Stimulated activated naive CD4-positive, alpha-beta T cell treated with Interleukin-2 at 50 U/mL for 16 hours (primary cell): ENCODE measurements at places on chromosomes 1 and 21.

DNA sequence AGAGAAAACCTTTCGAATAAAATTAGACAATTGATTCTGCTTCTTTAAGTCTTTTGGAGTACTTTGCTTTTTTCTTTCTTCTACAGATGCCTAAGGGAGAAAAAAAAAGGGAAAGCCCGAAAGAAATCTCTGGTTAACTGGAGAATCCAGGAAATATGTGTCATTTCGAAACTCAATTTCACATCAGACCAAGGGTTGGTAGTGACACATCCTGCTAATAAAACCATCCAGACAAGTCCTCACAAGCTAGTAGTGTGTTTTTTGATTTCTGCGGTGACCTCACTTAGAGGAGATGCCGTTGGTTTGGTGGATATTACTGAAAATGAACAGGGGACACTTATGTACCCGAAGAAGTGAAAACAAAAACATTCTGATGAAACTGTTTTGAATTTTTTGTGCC lies 726.5 kb upstream of the ADAMTS5 start:
- DNase-seq: no peak

DNA sequence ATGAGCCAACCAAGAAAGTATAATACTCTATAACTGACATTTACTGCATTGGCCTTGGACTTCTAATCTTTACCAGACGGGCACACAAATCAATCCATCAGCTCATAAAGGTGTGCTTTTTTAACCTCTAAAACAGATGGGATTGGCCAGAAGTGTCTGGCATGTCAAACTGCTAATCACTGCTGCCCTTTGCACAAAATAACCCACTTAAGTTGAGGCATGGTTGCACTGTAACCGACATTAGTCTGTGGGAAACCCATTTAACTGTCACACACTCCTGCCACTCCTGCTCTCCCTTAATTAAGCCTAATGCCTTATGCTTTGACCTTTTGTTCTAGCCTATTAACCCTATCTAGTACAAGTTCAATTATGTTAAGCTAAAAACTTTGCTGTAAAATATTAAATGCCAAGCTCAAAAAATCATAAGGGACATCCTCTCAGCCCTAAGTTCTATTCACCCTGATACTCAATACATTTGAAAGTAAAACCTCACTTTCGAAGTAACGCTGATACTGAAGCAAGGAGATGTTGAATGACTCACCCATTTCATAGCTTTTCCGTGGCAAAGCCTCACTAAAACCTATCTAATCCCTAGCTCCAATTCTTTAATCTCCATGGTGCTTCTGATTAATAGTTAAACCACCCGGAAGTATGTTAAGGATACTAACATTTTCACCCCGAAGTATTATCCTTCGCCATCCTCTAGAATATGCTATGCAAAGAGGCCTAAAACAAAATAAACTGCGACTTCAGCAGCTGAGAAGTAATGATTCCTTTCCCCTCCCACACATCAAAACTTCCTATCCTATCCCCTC lies 12.9 kb downstream of the NRIP1 start:
- DNase-seq: no peak

DNA sequence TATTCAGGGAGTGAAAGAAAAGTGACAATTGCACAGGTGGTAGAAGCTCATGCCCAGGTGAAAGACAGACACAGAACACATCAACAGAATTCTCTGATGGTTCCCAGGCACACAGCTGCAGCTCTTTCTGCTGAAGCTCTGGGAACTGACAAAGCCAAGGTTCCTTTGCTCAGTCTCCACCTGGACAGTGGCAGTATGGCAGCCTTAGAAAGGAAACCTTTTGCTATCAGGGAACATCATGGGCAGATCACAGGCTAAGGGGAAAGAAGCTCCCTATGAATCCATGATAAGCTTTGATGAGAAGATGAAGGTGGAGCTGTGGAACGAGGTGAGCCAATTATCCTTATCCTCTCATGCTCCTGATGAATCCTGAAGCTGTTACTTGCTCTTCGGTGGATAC lies 1.2 kb downstream of the SPRR2B start:
- no peak for DNase-seq

GRCh38 chr1:39645411-39646043 lies 6.1 kb upstream of the HEYL start:
- no peak for DNase-seq

- DNase-seq: no peak
Observed at GRCh38 chr21:31901315-31901714, 28.5 kb downstream of the HUNK start.
